NCI-H1048 (cell line): ENCODE measurements at places on chromosomes 3 and 15.

DNA sequence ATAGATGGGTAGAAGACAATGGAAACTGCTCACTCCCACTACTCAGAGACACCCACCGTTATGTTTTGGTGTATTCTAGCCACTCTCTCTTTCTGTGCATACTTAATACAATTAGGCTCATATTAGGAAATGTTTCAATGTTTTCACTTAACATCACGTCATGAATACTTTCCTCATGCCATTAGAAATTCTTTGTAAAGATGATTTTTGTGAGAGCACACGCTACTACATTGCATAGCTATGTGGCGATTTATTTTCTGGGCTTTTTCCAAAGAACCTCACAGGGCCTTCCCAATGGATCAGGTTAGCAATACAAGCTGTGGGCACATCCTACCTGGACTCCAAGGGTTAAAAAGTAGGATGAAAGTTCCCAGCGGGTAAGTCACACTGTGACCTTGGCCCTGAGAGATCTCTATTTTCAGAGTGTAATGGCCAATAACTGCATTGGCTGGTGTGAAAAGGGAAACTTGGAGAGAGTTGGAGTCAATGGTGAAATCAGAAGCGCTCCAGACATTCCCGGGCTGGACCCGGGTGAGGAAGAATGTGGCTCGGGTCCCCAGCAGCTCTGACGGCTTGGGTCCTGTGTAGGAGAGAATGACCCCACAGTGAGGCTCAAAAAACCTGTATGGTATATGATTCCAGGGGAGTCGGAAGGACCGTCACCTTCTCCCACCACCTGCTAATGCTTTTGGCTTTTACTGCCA is 25.8 kb upstream of the TGM5 start:
- DNase-seq, result no peak

DNA sequence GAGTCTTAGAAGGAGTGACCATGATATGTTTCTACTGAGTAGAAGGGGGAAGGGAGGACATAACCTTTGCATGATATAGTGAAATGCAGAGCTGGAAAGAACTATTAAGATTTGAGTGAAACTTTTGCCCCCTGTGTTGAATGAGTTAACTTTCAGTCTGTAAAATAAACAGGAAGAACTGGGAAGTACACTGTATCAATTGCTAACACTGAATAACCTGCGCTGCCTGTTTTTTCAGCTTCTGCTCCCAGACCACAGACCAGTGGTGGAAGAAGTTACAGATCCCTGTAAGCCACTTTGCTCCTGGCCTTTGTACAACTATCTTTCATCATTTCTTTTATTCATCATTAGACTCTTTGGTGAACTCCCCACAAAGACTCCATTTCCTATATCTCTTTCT is 3.6 kb upstream of the LRCH3 start:
- DNase-seq, result no peak

DNA sequence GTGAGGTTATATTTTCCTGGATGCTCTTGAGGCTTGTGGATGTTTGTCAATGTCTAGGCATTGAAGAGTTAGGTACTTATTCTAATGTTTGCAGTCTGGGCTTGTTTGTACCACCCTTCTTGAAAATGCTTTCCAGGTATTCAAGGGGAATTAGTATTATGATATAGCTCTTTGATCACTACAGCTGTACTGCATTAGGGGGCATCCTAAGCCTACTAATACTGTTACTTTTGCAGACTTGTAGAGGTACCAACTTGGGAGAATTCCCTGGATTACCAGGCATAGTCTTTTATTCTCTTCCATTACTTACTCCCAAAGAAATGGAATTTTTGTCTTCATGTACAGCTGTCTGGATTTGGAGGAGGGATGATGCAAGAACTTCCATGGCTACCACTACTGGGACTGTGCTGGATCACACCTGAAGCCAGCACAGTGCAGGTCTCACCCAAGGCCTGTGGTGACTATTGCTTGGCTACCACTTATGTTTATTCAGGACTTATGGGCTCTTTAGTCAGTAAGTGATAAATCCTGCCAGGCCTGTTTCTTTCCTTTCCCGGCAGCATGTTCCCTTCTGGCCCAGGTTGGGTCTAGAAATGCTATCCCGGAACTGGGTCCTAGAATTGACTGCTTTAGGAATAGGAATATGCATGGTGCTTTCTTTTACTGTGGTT is 402.9 kb downstream of the IL20RB start:
- no peak for DNase-seq

- no peak for DNase-seq
Observed at GRCh38 chr3:195460091-195460713, 17.4 kb upstream of the ACAP2 start.

DNA sequence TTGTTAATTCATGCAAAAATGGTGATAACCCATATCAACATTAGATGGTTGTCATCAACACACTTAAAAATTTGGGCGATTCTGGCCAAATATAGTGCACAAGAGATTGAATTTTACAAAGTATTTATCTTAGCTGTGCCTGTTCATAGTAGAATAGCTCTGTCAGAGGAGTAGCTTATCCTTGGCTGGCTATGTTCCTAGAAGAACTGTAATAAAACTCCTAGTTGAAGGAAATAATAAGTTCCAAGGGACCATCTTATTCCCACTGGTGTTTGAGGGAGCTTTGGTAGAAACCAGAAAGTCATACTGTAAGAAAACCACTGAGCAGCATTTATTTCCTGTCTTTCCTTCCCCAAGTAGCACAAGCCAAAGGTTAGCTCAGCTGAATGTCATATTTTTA is 201.8 kb downstream of the GRM7 start:
- DNase-seq, result no peak

DNA sequence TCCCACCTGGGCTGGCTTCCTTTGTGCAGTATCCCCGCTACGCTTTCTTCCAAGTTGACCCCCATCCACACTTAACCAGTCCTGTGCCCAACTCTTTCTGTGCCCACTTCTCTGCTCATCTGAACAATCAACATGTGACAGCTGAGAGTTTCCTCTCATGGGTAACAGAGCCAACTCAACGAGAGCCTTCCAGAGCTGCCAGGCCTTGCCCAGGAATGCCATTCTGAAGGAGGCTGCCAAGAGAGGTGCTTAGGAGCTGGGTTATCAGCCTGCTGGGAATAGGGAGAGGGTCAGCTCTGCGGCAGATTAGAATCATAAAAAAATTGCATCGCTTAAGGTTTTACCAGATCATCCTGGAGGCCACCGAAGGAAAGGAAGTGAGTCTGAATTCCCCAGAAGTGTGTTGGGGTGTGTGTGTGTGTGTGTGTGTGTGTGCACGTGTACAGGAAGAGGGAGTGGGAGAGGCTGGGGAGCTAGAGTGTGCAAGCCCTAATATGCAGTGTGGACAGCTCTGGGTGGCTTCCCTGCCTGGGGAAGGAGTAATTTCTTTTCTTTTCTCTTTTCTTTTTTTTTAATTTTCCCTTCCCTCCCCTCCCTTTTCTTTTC is 66.7 kb downstream of the ITGA11 start:
- DNase-seq, result no peak

DNA sequence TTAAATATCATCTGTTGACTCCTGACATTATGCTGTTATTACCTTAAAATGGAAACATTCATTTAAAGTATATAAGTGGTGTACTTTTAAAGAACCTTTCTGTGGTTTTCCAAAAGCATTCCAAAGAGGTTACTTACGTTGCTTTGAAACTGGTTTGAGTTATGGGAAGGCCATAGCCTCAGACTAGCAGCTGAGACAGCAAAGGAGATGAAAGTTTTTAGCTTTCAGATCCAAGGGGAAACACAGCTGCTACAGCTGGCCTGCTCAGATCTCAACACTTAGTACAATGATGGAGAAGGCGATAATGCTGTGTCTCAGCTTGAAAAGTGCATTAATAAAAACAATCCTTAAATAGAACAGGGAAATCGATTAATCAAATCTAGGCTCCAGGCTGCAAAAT is 921.1 kb downstream of the ROBO1 start:
- DNase-seq, result no peak

GRCh38 chr15:62850791-62851291 is 191.7 kb upstream of the TPM1 start:
- DNase-seq, result no peak

DNA sequence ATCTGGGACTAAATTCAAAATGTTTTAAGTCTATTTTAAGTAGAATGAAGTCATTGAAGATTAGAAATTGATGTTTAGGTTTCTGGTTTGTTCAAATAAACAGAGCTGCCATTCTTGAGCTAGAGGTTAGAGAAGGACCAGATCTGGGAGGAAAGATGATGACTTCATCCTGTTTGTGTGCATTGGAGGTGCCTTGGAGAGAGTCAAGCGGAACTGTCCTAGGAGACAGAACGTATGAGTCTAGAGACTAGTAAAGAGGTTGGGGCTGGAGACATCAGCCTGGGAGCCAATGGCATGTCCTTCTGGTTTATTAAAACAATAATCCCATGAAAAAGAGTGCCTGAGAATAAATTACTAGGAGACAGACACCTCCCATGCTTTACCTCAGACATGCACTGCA is 303.4 kb downstream of the KBTBD8 start:
- DNase-seq, result no peak

DNA sequence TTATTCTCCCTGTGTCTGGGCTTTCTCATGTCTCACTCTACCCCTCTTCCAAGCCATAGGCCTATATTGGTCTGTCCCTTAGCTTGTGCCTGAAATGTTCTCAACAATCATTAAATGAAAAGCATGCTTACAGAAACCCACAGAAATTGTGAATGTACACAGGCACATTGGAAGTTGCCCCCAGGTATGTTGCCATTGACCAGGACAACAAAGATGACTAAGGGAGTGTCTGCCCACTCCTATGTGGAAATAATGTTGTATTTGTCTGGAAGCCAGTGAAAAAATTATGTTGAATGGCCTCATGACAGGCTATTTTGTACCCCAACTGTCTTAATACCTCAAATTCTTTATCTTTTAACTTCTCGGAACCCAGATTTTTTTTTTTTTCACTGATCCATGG is 102.0 kb downstream of the TPRG1 start:
- no peak for DNase-seq

GRCh38 chr3:45754461-45754860 is 41.9 kb downstream of the SLC6A20 start:
- DNase-seq, result no peak

DNA sequence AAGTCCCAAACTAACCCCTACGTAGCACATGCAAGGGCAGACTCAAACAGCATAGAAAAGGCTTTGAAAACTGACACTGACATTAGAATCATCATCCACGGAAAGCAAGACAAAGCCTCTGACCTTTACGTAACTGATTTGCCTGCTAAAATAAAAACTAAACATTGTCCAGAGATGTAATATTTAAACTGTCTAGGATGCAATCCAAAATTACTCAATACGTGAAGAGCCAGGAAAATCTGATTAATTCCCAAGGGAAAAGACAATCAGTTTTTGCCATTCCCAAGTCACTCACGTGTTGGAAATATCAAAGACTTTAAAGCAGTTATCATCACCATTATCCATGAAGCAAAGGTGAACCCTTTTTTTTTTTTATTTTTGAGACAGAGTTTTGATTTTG is 13.3 kb upstream of the IQCF1 start:
- no peak for DNase-seq

DNA sequence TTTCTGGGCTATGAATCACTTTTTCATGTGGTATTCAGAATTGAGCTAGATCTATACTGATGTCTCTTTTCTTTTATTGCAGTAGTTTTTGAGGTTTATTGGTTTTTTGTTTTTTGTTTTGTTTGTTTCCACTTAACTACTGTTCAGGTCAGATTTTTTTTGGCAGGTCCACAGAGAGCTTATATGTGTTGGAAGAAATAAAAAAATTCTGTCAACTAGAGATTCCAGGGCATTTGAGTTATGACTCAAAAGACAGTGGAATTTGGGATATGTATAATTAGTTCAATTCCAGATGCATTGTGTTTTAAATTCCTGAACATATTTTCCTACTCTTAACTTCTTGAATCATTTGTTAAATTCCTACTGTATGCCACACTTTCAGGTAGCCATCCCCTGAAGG is 727.2 kb downstream of the SI start:
- DNase-seq, result no peak

- DNase-seq, result no peak
Observed at GRCh38 chr15:84969257-84969656, 12.4 kb upstream of the PDE8A start.

- no peak for DNase-seq
Observed at GRCh38 chr15:82750831-82751180, 41.1 kb upstream of the AP3B2 start.

DNA sequence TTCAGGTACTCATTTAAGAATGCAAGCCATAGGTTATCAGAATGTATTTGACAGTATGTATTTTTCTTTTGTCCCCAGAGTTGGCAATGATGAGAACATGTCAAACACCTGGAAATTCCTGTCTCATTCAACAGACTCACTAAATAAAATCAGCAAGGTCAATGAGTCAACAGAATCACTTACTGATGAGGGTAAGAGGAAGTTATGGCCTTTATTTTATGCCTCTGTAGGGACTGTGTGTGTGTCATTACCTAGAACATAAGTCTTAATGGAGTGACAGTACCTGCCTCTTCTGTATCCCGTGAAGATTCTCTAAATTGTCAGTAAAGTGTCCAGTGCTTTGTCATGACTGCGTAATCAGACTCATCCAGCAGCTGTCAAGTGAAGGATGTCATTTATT is 77.5 kb downstream of the KLHL25 start:
- no peak for DNase-seq

DNA sequence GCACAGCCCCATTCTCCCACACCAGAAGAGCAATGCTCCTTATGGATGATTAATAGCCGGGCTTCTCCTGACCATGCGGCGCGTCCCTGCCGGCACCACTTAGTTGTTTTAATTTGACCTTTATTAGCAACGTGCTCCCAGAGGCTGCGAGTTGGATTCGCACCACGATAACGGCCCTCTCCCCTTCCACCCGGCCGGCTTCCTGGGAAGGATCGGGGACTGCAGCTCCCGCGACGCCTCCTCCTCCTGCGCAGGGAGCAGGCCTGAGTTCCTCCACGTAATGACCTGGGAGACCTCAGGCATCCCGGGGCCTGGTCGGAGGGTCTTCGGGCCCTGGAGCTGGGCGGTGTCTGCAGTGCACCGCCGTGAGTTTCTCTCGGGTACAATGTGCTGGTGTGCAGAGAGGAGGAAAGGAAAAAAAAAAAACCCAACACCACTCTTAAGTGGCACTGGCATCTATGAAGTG is 243.3 kb upstream of the TOPAZ1 start:
- DNase-seq, result no peak

GRCh38 chr15:71201477-71201876 is 86.2 kb downstream of the THSD4 start:
- no peak for DNase-seq

DNA sequence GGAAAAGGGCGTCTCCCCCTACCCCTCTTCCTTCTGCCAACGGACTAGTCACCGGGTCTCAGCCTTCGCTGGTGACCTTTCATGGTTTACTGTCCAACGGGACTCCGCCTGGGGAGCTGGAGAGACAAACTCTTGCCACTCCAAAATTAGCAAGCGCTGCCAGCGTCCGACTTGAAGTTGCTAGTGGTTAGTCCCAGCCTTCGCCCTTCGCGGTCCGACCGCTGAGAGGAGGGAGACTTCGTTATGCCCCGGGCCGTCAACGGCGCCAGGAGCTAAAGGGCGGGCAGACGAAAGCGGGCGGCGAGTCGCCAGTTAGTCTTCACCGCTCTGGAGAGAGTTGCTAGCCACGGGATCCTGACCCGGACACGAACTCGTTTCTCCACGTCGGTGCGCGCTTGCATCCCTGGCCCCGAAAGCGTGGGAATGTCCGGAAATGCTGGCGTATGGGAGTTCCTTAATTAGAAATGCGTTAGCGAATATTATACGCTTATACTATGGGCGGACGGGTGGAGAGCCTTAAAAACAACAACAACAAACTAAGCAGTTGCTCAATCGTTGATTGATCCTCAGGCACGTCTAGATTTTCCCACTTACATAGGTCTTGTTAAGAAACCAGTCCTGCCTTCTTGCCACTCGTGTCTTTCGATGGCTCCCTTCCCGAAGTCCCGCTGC is 716 bp downstream of the SMC4 start:
- DNase-seq, result no peak

GRCh38 chr3:191141728-191142127 is 57.3 kb upstream of the OSTN start:
- DNase-seq, result no peak

- no peak for DNase-seq
Observed at GRCh38 chr3:31522152-31522551, 10.6 kb upstream of the STT3B start.
